ENCODE measurements at places on chromosomes 3 and 15.

- no peak for DNase-seq
These were observed 83.6 kb upstream of the XCR1 start for GRCh38 chr3:46110701-46111493.

GRCh38 chr3:21170964-21171363 is 580.0 kb downstream of the ZNF385D start:
- no peak for DNase-seq

GRCh38 chr15:51879555-51879954 is 50.1 kb downstream of the TMOD3 start:
- peak; percentile 31 for DNase-seq

DNA sequence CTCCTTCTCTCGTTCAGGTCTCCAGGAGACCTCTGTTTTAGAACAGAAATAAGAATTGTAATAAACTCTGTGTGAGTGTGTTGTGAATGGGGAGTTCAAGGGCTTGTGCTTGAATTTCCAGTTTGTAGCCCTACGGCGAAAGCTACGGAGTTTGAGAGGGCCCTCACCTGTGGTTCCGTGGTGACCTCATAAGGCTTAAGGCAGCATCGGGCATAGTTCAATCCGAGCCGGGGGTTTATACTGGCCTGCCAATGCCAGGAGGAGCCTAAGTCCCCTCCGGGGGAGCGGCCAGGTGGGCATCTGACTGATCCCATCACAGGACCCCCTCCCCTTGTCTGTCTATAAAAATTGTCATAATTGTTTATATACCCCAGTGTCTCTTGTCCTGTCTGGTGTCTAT is 43.7 kb downstream of the ZBTB11 start:
- no peak for DNase-seq

- DNase-seq, result no peak
These were observed 145.7 kb downstream of the RBMS3 start for GRCh38 chr3:29426302-29427226.

DNA sequence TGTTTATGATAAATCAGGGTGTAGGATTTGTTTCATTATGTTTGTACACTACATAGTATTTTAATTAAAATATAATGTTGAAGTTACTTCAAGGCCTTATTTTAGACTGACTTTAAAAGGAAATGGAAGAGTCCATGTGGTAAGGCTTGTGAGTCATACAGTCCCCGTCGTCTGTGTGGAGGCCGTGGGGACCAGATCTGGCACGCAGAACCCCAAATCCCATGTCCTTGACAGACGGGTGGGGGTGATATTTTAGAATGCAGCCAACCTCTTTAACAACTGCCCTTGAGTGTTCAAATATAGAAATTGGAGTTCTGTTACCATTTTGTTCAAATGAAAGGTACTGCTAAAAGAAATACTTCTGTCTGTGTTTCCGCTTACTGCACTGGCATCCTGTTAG is 35.8 kb downstream of the ABHD17C start:
- DNase-seq, result no peak

- DNase-seq, result no peak
These were observed 27.3 kb upstream of the FGD5 start for GRCh38 chr3:14791343-14791945.

GRCh38 chr15:75720787-75721479 is 8.3 kb upstream of the CSPG4 start:
- DNase-seq, result no peak

DNA sequence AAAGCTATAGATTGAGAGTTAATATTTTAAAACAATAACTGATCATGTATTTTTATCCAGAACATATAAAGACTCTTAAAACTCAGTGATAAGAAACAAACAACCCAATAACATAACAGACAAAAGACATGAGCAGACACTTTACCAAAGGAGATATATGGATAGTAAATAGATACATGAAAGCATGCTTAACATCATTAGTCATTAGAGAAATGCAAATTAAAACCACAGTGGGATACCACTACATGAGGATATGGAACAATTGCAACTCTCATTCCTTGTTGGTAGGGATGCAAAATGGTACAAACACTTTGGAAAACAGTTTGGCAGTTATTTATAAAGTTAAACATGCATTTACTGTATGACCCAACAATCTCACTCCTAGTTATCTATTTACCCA is 95.0 kb downstream of the IQCH start:
- no peak for DNase-seq

- DNase-seq, result no peak
These were observed 898 bp downstream of the FBLN2 start for GRCh38 chr3:13549623-13550422.

GRCh38 chr3:10347648-10348403 is 26.9 kb upstream of the SEC13 start:
- no peak for DNase-seq

DNA sequence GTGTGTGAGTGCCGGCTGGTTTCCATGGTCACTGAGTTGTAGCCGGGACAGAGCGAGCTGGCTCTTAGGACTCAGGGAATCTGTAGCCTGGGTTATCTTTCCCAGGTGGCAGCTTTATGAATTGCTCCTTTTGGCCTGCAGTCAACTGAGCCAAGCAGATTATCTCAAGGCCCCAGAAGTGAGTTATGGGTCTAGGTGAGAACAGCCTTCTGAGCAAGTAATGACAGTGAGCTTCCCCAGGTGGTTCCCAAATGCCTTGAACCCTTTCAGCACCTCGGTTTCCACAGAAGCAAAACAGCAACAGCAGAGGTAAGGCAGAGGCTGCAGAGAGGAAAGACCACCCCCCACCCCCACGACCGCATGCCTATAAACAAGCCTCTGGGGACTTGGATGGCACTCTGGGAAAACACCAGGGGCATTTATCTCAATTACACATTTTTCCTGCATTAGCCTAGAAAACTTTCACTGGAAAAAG is 56.7 kb upstream of the DGKG start:
- DNase-seq, result no peak

- DNase-seq, result no peak
These were observed 12.8 kb upstream of the MAGEF1 start for GRCh38 chr3:184724699-184725098.

DNA sequence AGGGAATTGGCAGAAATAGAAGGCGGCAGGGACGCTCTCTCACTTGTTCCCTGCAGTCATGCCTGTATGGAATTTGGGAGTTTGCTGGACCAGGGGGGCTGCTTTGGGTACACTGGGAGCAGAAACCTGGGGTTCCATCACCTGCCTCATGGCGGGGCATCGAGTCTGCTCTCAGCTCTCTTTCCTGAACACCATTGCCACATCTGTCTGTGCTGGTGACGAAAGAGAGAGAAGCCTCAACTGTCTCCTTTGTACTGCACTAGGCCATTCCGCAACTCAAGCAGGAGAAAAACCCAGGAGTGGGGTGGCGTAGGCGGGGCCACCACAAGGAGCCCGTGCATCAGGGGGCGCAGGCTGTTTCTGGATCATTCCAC is 14.0 kb downstream of the TMEM158 start:
- DNase-seq, result no peak

DNA sequence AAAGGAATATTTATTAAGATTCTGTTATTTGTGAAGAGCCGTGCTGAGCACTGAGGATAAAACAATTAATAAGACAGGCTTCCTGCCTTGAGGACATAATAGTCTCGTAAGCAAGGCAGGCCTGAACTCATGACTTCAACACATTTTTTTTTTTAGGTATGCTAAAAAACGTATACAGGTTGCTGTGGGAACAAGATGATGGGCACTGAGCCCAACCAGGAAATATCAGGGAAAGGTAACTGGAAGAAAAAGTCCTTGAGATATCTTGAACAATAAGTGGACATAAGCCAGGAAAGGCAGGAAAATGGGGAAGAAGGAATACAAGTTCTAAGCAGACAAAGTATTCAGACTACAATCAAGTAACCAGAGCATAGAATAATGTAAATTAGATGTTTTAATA is 26.1 kb downstream of the CERS3 start:
- DNase-seq, result no peak

GRCh38 chr15:60091157-60091556 is 87.0 kb downstream of the FOXB1 start:
- peak; percentile 60 for DNase-seq

- no peak for DNase-seq
These were observed 158.4 kb downstream of the LIPC start for GRCh38 chr15:58590236-58590635.
